ENCODE measurements at places on chromosomes 16 and 17.

DNA sequence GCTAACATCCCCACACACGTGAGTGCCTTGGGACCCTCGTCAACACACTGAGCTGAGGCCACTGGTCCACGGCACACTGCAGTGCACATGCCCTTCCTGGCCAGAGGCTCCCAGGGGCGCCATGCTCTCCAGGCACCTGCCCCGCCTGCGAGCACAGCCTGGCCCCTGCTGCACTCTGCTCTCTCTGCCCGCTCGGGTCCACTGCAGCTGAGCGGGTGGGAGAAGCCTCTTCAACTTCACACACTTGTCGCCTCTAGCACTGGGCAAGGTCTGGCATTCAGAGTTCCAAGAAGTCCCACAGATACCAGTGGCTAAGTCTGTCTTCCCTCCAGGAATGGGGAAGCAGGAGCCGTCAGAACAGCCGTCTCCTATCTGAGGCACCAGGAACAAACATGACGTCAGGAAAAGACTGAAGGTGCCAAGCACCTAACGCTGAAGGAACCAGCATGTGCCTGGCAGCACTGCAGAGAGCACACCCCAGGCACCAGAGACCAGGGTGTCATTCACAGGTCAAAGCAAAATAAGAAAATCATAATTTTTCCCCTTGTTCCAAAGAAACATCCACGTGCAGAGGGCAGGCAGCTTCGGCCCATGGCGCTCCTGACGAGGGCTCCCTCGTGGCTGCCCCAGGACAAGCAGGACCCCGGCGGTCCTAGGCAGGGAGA is 82.9 kb downstream of the ZNF778 start:
- DNase-seq = no peak

DNA sequence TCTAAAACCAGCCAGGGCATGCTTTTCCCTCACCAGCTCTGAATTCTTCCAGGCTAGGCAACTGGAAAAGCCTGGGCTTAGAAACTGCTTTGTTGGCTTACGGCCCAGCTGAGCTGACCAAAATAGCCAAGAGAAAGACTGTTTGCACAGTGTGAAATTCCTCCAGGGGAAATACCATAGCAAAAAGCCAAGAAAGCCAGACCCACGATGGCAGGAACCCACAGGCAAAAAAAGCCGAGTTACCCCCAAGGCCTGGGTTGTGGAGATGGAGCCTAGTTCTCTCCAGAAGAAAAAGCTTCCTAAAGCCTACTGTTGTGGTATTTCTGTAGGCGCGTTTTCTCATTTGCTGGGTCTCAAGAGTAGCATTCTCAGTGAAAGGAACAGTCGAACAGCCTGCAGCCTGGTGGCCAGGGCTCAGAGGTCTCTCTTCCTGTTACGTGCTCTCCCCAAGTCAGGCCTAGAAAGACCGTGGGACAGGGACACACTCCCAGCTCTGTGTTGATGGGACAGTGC is 9.2 kb downstream of the SP2 start:
- DNase-seq = no peak

DNA sequence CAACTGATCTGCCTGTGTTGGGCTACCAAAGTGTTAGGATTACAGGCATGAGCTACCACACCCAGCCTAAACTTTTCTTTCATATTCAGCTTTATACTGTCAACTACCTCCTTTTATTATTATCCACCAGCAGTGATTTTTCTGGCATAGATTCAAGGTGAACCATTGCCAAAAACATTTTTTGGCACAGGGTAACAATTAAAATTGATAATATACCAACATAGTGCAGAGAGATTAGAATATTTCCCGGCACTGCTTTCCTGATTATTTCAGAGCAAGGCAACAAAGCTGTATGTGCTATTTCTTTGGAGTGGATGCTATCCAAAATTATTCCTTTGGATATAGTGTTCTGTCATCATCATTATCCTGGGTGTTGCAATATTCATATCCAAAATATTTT is 781.6 kb upstream of the SOX9 start:
- DNase-seq = no peak

DNA sequence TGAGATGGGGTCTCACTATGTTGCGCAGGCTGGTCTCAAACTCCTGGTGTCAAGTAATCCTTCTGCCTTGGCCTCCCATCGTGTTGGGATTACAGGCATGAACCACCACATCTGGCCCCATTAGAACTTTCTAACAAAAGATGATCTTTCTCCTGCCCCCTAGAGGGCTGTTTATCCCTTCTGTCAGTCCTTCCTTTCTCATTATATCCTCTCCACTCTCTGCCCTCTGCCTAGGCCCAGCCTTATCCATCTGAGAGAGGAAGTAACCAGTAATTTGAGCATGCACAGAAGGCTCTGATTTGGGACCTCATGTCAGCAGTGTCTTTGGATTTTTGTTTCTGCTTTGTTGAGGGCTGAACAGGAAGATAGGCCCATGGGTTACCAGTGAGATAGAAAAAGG is 4.4 kb upstream of the DHX40 start:
- no peak for DNase-seq

DNA sequence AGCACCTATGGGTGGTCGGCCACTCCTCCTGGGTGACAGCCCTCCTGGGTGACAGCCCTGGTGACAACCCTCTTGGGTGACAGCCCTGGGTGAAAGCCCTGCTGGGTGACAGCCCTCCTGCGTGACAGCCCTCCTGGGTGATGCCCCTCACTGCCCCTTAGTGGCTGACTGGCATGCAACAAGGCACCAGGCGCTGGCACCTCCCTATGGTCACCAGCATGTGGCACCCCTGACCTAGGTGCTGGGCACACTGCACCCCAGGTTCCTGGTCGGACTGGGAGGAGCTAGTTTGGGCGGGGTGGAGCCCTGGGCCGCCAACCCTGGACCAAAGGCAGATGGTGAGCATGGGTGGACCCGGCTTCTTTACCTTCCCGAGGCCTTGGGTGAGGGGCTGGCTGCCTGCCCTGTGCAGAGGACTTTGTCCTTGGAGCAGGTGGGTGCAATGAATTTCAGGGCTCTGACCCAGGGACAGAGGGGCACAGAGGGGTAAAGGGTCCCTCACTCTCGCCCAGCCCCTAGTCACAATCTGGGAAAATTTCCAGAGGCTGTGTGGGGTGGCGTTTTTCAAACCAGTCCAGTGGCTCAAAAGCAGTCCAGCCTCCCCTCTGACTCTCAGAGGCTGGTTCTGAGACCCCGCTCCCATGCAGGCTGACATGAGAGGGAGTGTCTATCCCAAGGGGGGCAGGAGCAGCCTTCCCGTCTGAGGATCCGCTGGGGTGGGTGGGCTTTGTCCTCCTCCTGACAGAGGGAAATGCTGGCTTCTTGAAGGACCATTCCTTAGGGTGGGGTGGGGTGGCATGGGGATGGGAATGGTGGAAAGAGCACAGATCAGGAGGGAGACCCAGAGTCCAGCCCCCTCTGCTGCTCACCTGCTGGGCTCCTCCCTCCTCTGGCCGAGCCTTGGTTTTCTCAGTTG is 25.9 kb upstream of the TNFRSF13B start:
- DNase-seq = no peak
